ENCODE measurements at places on chromosomes 2 and 18. TPM values are rescaled to one million over a fixed set of nuclear protein-coding genes. Genes with fewer than 3 reads are reported as not detected.

Gene HOXD8
- total RNA-seq: 5.4 TPM

Gene FNDC4
- 3.9 TPM for total RNA-seq

Gene TRIM43
- total RNA-seq: not detected

Gene CLIP4
- total RNA-seq: 28.6 TPM

Measured in A549 treated with RU486 at 1 μM for 4 hours (cell line).